ENCODE measurements at places on chromosomes 11 and 22.

GRCh38 chr11:126310992-126311310 lies 7.1 kb downstream of the DCPS start:
- no peak for DNase-seq

GRCh38 chr11:90594658-90595057 lies 371.8 kb upstream of the CHORDC1 start:
- DNase-seq, result no peak

GRCh38 chr11:133945087-133945974 lies 11.4 kb downstream of the IGSF9B start:
- DNase-seq, result no peak

GRCh38 chr11:83326326-83326725 lies 40.2 kb upstream of the CCDC90B start:
- DNase-seq, result no peak

DNA sequence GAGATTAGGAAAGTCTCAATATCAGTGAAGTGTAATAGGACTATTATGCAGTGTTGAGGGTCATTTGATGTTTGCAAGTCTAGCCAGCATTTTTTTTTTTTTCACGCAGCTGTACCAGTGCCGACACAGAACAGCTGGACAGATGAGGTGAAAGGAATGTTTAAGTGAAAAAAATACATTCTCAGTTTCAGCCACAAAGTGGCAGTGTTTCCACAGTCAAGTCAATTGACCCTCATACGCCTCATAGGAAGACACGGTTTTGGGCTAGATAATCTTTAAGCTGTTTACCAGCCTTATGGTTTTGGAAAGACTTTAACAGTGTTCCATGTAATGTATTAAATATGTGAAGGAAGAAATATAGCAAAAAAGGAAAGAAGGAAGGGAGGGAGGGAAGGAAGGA lies 349.9 kb upstream of the ANO3 start:
- no peak for DNase-seq

DNA sequence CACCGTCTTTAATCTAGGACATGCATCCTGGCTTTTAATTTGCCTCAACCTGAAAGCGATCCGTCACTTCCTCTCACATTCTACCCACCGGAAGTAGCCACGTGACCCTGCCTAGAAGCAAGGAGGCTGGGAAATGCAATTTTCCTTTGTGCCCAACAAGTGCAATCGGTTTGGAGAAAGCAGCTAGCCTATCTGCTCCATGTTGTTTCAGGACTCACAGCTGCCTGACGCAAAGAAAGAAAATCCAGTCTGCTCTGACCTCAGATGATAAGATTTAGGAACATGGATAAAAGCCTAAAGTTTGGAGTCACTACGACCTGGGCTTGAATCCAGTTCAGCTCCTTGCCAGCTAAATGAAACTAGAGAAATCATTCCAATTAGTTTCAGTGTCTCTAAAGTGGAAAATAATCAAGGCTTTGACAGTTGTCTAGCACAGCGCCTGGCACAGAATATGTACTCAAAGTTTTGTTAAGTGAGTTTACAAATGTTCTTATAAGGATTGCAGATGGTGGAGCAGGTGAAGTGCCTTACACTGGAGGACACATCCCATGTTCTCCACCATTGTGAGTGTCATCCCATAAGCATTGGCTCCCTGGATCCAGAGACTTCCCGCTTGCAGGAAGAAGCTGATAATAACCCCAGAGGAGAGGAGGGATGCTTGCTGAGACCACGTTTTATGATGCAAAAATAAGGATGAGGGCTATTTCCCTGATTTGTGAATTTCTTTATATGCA lies 553.7 kb downstream of the MN1 start:
- no peak for DNase-seq

DNA sequence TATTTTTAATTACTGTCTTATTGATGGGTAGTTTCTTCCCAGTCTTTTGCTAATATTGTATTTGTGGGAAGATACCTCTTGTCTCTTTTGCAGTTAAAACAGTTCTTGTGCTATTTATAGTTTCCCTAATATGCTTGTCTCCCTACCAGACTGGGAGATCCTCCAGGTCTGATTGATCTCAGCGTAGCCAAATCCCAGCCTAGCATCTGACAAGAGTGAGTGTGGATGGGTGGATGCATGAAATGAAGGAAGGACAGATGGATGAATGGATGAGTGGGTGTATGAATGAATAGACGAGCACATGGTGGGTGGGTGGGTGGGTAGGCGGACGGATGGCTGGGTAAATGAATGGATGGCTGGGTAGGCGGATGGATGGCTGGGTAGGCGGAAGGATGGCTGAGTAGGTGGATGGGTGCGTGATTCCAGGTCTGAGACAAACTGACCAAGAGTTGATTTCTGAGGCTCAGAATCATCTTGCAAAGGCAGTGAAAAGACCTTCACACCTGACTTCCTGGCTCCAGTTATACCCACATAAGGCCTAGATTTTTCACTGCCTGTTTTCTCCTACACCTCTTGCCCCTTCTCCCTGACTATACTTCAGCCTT lies 11.4 kb downstream of the DNAJB13 start:
- DNase-seq, result no peak

DNA sequence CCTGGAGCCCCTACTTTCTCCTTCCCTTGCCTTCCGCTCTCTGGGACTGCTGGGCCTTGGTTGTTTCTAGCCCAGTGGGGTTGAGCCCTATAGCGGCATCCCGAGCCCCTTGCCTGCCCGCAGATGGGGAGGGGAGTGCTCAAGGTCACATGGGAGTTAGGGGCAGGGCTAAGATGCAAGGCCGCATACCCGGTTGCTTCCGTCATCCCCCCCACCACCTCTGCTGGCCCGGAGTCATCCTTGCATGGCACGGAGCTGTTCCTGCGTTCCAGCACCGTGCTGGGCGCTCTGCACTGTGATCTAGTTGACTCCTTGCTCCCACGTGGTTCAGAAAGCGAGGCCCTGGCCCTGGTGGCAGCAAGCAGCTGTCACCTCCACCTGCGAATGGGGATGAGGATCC lies 18.0 kb downstream of the FLRT1 start:
- no peak for DNase-seq

- no peak for DNase-seq
These were observed 23.0 kb downstream of the MYEOV start for GRCh38 chr11:69316956-69317355.

DNA sequence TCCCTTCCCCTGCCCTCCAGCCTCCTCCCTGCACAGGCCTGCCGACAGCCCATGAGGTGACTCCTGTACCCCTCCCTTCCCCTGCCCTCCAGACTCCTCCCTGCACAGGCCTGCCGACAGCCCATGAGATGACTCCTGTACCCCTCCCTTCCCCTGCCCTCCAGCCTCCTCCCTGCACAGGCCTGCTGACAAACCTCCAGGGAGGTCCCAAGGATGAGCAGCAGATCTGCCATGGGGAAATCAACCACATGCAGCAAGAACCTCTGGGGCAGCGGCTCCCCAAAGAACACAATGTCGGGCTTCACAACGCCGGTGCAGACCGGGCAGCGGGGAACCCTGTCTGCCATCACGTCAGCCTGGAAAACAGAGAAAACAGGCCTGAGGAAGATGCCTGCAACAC lies 12.3 kb downstream of the SIRT3 start:
- DNase-seq, result no peak

- no peak for DNase-seq
These were observed 767.8 kb upstream of the LUZP2 start for GRCh38 chr11:23729088-23729487.

DNA sequence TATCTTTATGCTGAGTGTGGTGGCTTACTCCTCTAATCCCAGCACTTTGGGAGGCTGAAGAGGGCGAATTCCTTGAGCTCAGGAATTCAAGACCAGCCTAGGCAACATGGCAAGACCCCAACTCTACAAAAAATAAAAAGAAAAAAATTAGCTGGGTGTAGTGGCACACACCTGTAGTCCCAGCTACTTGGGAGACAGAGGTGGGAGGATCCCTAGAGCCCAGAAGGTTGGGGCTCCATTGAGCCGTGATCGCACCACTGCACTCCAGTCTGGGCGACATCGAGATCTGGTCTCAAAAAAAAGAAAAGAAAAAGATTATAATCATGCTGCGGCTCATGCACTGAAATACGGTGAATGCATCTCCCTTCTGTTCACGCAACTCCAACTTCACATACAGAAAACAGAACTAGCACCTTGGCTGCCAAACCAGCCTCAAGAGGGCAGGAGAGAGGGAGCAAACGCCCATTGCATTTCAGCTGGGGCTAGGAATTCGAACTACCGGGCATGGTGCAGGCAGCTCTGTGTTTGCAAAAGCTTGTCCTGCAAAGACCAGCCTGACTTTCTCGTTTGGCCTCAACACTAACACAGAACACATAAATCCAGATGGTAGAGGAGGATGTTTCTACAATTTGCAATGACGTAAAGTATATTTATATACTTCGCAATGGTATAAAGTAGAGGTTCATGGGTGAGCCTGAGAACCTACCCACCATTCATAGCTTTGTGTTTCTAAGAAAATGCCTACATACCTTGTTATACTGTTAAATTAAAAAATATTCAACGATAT lies 6.3 kb upstream of the SYNGR1 start:
- DNase-seq, result peak; percentile 19

GRCh38 chr11:94885581-94885980 lies 87.8 kb downstream of the CWC15 start:
- no peak for DNase-seq

DNA sequence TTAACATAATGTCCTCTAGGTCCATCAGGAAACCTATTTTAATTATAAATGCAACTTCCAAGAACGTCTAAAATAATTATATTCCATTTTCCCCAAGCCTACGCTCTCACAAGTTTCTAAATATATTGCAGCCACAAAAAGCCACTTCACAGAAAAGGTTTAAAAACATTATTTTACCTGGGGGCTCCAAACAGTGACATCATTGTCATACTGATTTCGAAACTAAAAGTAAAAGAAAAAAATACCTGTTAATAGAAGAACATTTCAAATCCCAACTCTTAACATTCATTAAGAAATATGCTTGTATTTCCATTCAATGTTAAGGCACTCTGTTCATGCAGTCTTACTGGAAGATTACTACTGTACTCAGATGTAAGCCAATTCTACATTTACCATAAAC lies 1.4 kb downstream of the PSMA1 start:
- DNase-seq, result no peak

- DNase-seq, result no peak
These were observed 32.1 kb downstream of the GRAMD4 start for GRCh38 chr22:46652081-46652846.

DNA sequence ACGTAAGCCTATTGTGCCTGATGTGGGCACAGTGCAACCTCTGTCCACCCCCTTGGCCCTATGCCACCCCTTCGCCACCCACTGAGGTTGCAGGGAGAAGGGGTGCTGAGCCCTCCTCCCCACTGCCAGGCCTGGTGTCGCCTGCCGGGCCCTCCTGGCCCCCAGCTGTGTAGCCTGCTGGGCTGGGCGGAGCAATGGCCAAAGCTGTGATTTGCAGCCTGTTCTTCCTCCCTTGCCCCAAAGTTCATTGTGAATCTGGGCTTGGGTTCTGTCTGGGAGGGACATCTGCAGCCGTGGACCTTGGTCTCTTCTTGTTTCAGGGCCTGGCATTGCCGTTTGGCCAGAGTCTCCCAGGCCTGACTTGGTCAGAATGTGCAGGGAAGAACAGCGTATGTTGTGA lies 121.9 kb downstream of the PKNOX2 start:
- DNase-seq, result no peak

GRCh38 chr22:28989912-28990311 lies 71.7 kb downstream of the C22orf31 start:
- DNase-seq, result no peak

DNA sequence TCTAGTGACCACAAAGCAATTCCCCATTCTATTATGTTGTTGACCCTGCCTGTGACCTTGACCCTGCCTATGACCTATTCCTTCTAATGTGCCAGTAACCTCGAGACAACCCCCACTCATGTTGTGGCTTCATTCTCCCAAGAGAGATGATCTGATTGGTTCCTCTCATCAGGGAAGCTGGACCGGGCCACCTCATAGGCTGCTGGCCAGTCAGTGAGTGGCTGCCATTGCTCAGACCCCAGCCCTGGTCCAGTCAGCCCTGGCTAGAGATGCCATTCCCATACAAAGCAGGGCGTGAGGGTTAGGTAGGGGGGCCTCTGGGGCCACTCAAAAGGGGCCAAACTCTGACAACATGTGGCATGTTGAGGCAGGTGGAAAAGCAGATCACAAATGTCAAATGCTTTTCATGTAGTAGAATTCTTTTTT lies 11.9 kb downstream of the SLC29A2 start:
- DNase-seq, result no peak

- no peak for DNase-seq
These were observed 36.9 kb upstream of the POLA2 start for GRCh38 chr11:65224930-65225278.

DNA sequence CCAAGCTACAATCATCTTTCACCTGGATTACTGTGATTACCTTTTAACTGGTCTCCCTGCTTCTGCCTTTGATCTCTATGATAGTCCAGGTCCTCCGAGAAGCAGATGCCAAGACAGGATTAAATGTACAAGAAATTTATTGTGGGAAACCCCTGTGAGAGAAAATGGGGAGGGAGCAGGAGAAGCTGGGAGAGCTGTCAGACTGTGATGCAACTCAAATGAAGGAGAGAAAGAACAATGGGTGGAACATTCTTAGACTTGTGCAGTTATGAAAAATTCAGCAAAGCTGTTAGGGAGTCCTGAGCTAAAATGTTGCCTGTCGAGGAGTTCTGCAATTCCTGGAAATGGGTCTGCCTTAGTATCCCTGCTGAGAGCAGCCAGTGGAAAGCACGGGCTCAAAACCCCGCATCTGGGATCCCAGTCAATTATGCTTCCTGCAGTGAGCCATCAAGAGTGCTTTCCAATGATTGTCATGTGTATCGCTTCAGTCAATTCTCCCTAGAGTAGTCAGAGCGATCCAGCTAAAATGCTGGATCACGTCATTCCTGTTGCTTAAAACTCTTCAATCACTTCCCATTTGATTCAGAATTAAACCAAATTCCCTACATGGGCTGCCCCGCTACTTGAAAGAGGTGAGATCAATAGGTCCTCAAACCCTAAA lies 16.5 kb upstream of the CSTF3 start:
- no peak for DNase-seq

- DNase-seq, result no peak
These were observed 2.4 kb upstream of the ARSA start for GRCh38 chr22:50630376-50630775.

- no peak for DNase-seq
These were observed 45.6 kb upstream of the RRM1 start for GRCh38 chr11:4049006-4049405.
